ENCODE measurements at places on chromosomes 7 and 10.

DNA sequence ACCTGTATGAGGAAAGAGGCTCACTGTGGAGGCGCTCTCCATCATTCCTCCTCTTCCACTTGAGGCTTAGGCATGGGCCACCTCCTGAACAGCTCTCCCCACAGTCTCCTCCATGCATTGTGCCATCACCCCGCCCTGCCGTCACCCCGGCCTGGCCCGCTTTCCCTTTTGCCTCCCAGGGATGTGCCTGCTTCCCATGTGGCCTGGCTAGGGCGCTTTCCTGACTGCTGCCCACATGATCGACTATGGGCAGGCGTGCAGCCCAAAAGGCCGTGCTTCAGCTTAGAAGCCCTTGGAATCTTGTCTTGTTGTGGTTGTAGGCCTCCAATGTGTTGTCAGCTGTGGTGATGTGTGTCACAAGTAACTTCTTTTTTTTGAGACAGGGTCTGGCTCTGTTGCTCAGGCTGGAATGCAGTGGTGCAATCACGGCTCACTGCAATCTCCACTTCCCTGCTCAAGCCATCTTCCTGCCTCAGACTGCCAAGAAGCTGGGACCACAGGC lies 1.8 kb upstream of the ACTR3C start:
- DNase-seq, result peak; percentile 33

DNA sequence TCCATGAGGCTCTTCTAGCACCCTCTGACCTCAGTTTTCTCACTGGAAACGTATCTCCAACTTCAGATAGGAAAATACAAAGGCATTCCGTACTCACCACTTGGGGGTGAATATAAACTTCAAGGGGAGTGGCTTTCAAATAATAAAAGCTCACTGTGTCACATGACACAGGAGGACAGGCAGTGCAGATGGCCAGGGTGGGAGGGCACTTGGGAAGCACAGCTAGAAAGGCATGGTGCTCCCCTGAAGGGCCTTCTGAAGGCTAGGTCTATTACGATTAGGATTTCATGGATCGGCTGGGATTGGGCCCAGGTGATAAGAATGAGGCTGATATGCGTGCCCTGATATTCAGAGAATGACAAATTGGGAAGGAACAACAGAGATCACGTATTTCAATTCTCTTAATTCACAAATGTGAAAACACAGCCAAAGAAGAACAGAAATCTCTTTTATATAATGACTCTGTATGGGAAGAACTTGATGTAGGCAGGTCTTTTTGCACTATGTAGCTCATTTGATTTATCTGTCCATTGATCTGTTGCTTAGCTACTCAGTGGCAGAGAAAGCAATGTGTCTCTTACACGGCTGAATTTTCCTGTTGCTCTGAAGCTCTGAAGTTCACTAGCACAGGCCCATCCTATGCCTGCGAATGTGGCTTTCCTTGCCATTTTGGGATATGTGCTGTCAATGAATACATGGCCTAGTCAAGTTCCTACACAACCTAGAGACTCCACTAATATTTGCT lies 83.0 kb downstream of the BEND7 start:
- no peak for DNase-seq

- no peak for DNase-seq
These were observed 179.1 kb downstream of the KLF6 start for GRCh38 chr10:3605882-3606281.

DNA sequence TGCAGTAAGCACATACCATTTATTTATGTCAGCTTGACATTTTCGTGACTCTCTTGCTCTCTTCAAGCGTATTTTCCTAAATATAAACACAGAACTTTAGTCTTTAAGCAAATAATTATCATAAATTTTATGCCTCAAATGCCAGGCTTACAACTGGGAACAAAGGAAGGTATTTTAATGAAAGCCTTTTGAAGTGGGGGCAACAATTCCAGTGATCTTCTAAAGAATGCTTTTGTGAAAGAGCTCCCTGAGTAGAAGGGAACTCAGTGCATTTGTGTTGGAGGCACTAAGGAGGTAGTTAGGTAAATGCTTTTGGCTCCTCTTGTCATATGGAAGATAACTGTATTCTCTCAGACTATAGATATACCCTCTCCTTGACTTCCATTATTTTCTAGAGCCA lies 104.9 kb downstream of the VPS50 start:
- no peak for DNase-seq

DNA sequence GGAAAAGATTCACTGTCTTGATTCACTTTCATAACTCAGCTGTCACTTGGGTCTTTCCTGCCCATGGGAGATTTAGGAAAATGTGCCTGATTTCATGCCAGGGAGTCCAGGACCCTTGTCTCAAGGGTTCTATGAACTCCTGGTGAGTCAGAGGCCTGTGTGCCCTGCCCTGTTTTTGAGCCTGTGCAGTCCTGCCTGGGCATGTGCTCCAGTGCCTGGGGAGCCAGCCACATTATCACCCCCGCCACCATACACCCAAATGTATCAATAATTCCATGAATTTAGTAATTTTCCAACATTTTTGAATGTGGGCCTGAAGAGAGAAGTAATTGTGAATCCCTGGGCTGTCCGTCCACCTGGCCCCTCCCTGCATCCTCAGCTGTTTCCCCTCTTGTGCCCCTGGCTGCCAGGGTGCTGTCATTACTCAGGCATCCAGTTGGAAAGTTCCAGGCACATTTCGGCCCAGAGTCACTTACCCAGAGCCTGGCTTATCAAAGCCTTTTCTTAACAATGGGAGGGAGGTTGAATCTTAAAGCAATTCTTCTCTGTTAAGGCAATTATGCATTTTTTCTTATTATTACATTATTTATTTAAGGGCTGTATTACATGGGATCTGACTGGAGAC lies 287.8 kb upstream of the CDC14C start:
- no peak for DNase-seq

DNA sequence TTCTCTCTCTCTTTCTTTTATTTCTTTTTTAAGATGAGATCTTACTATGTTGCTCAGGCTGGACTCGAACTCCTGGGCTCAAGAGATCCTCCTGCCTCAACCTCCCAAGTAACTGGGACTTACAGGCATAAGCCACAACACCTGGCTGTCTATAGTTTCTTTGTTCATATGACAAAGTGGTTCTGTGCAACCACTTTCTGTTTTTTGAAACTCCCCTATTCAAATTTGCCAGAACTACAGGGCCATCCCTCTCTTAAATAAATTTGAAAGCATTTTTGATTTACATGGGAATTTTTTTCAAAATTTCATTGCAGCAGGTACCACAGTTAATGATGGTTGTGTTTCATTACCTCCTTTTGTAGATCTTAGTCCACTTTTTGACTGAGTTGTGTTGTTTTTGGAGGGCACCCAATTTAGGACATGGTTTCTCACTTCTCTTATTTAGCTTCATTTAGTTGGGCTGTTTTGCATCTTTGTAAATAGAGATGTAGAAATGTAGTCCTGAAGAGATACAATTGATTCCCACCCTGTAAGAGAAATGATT lies 119.2 kb downstream of the LRRC4 start:
- no peak for DNase-seq

GRCh38 chr10:127694580-127695193 lies 42.3 kb upstream of the FOXI2 start:
- no peak for DNase-seq
